ENCODE measurements at places on chromosomes 4 and X. TPM values are rescaled to one million over a fixed set of nuclear protein-coding genes. Genes with fewer than 3 reads are reported as not detected.

Gene TMSB15A
- total RNA-seq: 0.81 TPM

Gene RASSF6
- 1.1 TPM for total RNA-seq

Gene F8A2
- total RNA-seq: not detected

Gene PF4V1
- not detected for total RNA-seq

Data from A549 treated with GW870086 at 1 μM for 4 hours (cell line).